ENCODE measurements at places on chromosomes 2 and 18. TPM values are rescaled to one million over a fixed set of nuclear protein-coding genes. Genes with fewer than 3 reads are reported as not detected.

Gene VRK2
- total RNA-seq, result 6.1 TPM

Gene TTR
- total RNA-seq, result 0.82 TPM

Gene CNDP1
- total RNA-seq, result under 0.01 TPM

Gene CDKL4
- total RNA-seq, result 14.7 TPM

Gene RBKS
- 3.7 TPM for total RNA-seq
